Activated naive CD4-positive, alpha-beta T cell treated with anti-CD3 and anti-CD28 coated beads, Interleukin-2, amount 10 ng/mL, durations not matched to agents 5 hours and 36 hours (primary cell): ENCODE measurements at places on chromosomes 11 and 22. TPM values are rescaled to one million over a fixed set of nuclear protein-coding genes. Genes with fewer than 3 reads are reported as not detected.

CCT8L2 gene
- not detected for total RNA-seq

OR52B6 gene
- not detected for total RNA-seq

SCGB1A1 gene
- not detected for total RNA-seq

MS4A2 gene
- total RNA-seq, result not detected

COX8A gene
- 397 TPM for total RNA-seq

GPHA2 gene
- total RNA-seq, result not detected
